ENCODE measurements at places on chromosomes 6 and 20.

- DNase-seq = no peak
Observed at GRCh38 chr20:9608639-9609340, 94.4 kb downstream of the LAMP5 start.

DNA sequence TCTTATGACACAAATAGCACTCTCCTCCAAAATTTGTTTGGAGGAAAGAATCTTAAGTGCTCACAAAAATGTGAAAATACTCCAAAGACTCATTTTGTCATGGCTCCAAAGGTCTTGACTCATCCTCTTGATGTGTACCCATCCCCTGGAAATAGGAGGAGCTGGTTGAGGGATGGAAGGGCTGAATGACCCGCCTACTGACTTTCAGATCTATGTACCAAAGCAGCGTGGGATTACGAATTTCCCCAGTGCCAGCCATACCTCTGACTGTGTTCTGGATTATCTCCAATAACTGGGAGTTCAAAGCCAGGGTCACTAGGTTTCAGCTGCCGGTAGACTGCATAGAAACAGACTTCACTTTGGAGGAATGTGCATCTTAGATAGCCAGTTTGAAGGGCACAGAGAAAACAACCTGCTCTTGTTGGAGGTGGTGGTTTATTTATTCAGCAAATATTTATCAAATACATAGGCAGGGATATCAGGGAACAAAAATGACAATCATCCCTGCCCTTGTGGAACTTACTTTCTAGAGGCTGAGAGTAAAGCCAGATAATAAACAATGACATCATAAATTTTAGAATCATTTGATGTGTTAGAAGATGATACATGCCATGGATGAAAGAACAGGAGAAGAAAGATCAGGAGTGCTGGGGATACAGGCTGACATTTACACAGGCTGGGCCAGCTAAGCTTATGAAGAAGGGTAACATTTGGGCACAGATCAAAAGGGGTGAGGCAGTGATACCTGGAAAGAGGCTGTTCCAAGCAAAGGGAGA lies 246.6 kb downstream of the TBXT start:
- no peak for DNase-seq

DNA sequence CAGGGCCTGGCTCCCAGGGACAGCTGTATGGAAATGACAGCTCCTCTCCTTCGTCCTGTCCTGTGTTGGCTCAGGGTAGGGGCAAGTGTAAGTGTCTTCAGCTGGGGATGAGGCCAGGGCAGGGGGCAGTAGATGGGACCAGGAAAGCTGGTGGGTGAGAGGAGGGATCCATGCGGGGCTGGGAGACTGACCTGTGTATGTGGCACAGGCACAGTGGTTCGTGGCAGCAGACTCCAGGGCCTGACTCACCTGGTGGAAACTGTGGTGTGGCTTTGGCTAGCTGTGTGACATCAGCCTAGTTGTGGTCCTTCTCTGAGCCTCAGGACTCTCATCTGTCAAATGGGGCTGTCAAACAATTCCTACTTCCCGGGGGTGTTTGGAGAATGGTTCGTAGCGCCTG lies 13.7 kb upstream of the SCRT2 start:
- DNase-seq = no peak

DNA sequence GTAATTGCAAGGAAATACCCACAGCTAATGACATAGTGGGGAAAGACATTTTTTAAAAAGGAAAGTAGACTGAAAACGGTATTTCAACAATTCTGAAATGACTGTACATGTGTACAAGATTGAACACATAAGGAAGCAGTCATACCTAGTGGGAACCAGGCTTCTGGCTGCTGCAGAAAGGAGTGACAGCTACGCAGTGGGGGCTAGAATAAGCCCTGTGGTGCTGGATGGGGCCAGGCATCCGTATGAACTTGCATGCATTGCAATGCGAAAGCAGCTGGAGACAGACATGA lies 54.9 kb upstream of the GPR31 start:
- DNase-seq = no peak

GRCh38 chr6:169097381-169097959 lies 156.2 kb downstream of the THBS2 start:
- no peak for DNase-seq

GRCh38 chr6:8269094-8269493 lies 166.3 kb downstream of the SLC35B3 start:
- DNase-seq = no peak

GRCh38 chr6:1015825-1016224 lies 296.1 kb upstream of the FOXQ1 start:
- DNase-seq = no peak

- no peak for DNase-seq
Observed at GRCh38 chr6:43494321-43494720, 15.8 kb downstream of the LRRC73 start.

GRCh38 chr6:42933205-42933604 lies 3.9 kb downstream of the CNPY3 start:
- DNase-seq = no peak

DNA sequence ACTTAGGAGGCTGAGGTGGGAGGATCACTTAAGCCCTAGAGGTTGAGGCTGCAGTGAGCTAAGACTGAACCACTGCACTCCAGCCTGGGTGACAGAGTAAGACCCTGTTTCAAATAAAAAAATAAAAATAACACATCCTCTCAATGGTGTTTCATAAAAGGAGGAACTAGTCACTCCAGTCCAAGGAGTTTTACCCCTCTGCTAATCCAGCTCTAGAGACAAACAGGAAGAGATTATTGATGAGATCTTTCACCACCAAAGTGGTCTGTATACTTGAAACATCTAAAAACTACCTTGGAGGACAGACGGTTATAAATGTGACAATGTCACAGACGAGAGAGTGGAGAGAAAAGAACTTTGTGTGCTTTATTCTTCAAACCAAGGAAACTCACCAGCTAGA lies 58.2 kb downstream of the PIGU start:
- DNase-seq = no peak

GRCh38 chr6:27260836-27261375 lies 13.4 kb downstream of the PRSS16 start:
- DNase-seq = no peak

DNA sequence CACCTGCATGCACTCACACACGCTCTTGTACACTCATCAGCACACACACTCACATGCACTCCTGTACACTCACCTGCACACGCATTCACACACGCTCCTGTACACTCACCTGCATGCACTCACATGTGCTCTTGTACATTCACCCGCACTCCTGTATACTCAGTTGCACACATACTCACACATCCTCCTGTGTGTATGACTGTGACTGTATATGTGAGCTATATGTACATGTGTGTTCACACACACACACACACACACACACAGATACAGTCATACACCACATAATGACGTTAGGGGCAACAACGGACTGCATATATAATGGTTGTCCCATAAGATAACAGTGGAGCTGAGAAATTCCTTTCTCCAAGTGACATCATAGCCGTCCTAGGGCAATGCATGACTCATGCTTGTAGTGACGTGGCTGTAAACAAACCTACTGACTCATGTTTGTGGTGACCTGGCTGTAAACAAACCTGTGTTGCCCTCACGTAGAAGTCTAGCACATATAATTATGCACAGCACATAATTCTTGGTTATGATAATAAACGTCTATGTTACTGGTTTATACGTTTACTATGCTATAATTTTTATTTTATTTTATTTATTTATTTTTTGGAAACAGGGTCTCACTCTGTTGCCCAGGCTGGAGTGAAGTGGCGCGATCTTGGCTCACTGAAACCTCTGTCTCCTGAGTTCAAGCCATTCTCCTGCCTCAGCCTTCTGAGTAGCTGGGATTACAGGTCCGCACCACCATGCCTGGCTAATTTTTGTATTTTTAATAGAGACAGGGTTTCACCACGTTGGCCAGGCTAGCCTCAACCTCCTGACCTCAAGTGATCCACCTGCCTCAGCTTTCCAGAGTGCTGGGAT lies 22.8 kb upstream of the TAF4 start:
- no peak for DNase-seq

DNA sequence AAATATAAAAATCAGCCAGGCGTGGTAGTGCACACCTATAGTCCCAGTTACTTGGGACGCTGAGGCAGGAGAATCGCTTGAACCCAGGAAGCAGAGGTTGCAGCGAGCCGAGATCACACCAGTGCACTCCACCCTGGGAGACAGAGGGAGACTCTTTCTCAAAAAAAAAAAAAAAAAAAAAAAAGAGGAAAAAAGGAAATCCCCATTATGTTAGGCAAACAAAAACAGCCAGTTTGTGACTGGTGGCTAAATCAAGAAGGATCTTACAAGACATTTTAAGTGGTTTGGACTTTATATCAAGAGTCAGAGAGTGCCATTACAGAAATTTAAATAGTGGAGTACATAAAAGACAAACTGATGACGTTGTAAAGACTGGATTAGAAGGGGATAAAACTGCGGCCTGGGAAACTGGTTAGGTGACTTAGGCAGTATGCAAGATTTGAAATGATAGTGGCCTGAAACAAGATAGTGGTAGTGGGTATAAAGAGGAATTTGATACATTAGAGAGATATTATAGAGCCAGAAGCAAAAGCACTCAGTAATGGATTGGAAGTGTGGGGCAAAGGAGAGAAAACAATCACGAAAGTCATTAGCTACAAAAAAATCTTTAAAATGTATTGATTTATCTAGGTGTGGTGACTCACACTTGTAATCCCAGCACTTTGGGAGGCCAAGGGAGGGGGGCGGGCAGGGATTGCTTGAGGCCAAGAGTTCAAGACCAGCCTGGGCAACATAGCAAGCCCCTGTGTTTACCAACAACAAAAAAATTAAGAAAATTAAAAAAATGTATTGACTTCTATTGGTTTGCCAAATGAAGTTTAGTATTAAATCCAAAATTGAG lies 1.7 kb upstream of the MYO6 start:
- no peak for DNase-seq

GRCh38 chr20:21936720-21937380 lies 231.4 kb downstream of the PAX1 start:
- no peak for DNase-seq

DNA sequence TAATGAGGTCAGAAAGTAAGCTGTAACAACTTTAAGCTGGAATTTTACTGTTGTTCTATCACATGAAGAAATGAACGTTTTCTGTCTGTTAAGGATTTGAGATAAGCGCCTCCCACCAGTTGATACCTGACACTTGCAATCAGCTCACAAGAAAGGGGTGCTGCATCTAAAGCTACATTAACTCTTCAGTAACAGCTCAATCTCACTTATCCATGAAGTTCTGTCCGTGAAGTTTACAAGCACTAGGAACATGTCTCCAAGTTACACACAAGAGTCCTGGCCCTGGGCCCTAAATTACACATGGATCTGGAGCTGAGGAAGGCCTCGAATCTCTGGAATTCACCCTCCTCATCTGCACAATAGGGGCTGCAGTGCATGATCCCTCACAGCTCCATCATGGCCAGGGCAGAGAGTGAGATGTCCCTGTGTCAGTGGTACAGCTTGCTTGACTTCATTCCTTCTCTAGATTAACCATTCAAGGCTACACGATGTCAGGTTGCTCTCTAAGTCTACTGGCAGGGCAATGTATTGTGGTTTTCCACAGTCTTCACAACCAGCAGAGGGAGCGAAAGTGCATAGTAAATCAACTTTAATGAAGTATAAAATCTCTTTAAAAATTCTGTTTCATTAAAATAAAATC lies 182.4 kb upstream of the MCHR2 start:
- DNase-seq = no peak

- no peak for DNase-seq
Observed at GRCh38 chr20:37540001-37540400, 12.3 kb upstream of the BLCAP start.

DNA sequence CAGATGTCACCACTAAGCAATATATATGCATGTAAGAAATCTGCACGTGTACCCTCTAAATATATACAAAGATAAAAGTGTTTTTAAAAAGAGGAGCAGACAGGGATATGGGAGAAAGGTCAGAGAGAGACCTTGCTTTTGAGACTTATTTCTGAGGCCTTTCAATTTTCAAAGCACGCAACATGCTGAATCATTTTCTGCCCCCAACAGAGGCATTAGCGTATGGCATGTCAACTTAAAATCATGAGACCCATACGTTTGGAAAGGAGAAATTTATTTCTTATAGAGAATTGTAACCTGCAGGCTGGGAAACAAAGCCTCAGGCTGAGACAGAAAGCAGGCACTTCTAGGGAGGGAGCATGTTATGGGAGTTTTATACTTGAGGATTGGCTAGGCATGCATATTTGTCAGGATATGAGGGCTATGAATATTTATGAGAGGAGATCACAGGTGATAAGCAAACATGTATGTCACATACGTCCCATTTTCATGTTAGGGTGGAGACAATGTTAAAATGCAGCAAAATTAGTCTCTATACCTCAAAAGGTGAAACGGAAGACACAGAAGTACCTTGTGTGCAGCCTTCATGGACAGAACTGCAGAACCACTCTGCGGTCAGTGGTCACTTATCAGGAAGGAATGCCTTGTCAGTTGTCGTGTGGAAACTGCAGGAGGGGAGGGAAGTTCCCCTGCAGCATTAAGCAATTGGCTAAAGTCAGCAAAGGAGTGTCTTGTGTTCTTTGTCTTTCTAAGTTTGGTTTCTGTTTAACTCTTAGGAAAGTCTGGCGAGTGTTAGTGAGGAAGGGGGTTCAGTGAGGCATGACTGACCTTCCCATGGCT lies 6.3 kb upstream of the GABRR2 start:
- DNase-seq = no peak

DNA sequence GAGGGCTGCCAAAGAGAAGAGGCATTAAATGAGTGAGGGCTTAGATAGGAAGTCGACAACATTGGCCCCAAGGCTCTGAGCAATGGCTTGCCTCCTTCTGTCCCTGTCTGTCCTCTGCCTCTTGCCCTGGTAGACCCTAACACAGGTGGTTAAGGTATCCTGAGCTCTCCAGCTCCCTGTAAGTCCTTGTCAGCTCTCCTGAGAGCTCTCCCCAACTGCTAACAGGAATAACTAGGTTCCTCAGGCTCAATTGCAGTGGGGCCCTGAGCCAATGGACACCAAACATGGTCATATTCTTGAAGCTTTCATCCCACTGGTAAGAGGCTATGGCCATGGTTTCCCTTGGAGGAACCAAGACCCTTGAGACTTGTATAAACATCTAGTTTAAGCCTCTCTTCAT lies 5.0 kb upstream of the CPNE1 start:
- no peak for DNase-seq

DNA sequence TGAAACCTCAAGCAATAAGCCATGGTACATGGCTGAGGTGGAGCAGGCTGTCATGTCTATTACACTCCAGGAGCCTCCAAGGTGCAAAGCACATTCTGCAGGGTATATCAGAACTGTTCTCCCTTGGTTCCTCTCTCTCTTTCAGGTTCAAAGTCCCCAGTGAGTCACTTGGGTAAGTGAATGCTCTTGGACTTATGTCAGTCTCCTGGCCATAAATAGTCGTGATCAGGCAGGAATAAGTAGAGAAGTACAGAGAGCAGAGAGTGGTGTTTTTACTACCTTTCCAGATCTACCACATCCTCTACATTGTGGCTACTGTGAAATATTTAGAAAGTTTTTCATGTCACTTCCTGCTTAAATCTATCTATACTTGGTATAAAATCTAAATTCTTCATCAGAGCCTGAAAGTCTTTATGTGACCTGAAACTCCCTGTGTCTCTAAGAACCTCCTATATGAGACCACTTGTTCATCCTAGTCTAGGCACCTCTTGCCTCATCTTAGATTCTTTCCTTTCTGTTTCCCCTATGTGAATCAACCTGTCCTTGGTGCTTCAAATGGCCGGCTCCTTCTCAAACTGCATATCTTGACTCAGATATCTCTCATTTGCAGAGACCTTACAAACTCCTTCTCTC lies 1077.6 kb upstream of the MAP3K7 start:
- DNase-seq = no peak

- no peak for DNase-seq
Observed at GRCh38 chr6:42243046-42243445, 25.4 kb upstream of the MRPS10 start.

GRCh38 chr6:37612475-37612874 lies 85.2 kb downstream of the MDGA1 start:
- DNase-seq = no peak

- DNase-seq = no peak
Observed at GRCh38 chr6:163185744-163186143, 228.8 kb upstream of the QKI start.

GRCh38 chr6:121522265-121522664 lies 86.8 kb downstream of the GJA1 start:
- DNase-seq = no peak
